ENCODE measurements at places on chromosomes 3 and 15. TPM values are rescaled to one million over a fixed set of nuclear protein-coding genes. Genes with fewer than 3 reads are reported as not detected.
A peak's percentile ranks its signal among the peaks of the same experiment; 100 is the strongest.

DNA sequence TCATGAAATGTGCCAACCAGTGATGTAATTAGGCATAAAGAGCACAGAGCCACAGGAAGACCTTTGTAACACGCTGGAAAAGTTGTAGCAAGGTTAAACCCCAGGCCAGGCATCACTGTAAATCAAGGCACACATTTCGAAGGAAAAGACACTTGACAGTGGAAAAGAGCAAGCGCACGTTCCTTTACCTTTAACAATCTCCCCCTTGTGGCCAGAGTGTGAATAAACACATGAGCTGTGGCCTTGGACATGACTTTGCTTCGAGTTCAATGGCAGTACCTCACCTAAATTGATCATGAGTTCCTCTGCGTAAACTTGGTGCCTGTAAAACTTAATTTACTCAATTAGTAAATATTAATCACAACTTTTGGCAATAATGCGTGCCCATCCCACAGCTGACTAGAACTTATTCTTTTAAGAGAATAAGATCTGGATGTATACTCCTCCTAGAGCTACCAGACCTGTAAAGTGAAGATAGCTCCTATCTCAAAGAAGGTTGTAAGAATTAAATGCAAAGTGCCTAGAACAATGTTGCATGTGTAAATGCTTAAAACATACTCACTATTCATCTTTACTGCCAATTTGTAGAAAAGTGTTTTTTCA lies 757.0 kb upstream of the NECTIN3 start:
- peak; percentile 61 for DNase-seq

The CACNA2D3 gene
- total RNA-seq = not detected

DNA sequence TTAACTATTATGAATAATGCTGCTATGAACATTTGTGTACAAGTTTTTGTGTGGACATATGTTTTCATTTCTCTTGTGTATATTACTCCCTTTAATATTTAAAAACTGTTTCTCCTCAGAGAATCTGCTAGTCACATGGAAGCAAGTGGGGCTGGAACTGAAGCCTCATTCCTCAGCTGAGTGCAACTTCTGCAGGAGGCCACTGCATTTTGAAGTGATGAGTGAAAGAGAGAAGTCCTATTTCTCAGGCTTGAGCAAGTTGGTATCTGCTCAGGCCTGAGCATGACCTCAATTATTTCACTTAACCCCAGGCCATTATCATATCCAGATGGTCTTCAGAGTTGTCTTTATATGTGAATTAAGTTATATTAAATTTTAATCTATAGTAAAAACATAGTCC lies 11.5 kb downstream of the TLR9 start:
- no peak for DNase-seq

The MANF gene
- 30.6 TPM for total RNA-seq

DNA sequence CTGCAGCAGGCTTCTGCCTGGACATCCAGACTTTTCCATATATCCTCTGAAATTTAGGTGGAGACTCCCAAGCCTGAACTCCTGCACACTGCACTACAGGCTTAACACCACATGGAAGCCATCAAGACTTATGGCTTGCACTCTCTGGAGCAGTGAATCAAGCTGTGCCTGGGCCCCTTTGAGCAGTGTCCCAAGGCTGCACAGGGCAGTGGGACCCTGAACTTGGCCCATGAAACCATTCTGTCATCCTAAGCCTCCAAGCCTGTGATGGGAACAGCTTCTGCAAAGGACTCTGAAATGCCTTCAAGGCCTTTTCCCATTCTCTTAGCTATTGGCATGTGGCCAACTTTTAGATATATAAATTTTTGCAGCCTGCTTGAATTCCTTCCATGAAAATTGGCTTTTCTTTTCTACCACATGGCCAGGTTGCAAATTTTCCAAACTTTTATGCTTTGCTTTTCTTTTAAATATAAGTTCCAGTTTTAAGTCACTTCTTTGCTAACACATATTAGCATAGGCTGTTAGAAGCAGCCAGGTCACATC lies 257.8 kb upstream of the DCBLD2 start:
- DNase-seq = no peak

- no peak for DNase-seq
Measured at GRCh38 chr15:33448151-33448550, 137.4 kb downstream of the RYR3 start.

The SEMA3B gene
- 53.5 TPM for total RNA-seq

DNA sequence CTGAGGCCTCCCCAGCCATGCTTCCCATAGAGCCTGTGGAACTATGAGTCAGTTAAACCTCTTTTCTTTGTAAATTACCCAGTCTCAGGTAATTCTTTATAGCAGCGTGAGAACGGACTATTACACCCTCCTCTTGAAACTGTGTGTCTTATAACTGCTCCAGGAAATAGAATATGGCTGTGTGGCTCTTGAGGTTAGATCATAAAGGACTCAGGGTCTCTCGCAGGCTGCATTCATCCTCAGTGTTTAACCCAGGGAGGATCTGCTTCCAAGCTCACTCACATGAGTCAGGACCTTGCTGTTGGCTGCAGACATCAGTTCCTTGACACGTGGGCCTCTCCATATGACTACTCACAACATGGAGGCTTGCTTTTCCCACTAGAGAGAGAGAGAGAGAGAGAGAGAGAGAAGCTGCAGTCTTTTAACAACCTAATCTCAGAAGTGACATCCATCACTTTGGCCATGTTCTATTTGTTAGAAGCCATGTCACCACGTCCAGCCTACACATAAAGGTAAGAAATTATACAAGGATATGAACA lies 114.3 kb upstream of the UBE2E1 start:
- no peak for DNase-seq

GRCh38 chr3:107235193-107235927 lies 141.9 kb upstream of the CCDC54 start:
- DNase-seq = no peak

DNA sequence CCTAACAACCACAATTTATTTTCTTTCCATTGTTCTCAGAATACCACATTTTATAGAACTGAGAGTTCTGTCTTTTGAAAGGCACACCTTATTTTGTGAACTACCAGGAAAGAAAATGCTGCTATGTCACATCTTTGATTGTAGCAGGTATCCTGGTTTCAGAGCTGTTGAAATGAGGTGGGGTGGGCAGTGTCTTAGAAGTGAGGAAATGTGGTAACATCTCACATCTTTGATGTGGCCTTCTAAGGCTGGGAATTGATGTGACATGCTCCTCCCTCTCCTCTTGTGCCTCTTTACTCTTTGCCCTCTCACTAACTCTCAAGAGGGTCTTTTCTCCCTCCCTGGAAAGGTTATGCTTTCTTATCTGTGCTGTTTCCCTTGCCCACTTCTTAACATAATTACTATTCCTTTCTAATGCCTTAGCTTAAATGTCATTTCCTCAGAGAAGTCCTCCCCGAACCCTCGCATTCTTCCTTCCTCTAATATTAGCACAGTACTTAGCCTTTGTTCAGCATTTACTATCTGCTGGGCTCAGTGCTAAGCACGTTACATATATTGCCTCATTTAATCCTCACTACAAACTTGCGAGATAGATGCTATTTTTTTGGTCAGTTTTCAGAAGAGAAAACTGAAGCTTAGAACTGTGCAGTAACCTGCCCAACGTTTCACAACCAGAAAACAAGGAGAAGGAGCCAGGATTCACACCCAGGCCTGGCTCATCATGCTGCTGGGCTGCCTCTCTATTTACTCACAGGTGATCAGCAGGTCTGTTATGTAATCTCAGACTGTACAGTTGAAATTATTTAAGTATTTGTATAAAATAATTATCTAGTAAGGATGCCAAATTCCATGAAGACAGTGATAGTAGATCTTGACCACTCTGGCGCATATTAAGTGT lies 24.0 kb upstream of the SPTSSB start:
- no peak for DNase-seq

DNA sequence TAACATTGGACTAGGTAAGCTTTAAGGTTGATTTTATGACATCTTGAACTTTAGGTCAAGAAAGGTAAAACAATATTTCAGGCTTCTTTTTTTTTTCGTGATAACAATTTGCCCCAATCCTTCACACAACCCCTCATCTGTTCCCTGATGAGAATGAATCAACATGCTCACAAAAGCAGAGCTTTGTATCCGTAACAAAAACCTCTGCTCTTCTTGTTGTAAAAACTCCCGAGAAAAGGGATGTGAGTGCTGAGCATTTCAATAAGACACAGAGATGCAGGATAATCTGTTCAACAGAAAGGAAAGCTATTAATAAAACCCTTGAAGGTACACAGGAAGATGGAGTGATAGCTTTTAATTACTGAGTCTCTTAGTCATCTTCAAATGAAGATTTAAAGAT lies 94.3 kb downstream of the RAD18 start:
- no peak for DNase-seq

GRCh38 chr3:101588616-101589015 lies 14.6 kb downstream of the PCNP start:
- no peak for DNase-seq

The LRRN1 gene
- 1.6 TPM for total RNA-seq

- DNase-seq = no peak
Measured at GRCh38 chr15:66878761-66879160, 176.7 kb downstream of the SMAD6 start.

DNA sequence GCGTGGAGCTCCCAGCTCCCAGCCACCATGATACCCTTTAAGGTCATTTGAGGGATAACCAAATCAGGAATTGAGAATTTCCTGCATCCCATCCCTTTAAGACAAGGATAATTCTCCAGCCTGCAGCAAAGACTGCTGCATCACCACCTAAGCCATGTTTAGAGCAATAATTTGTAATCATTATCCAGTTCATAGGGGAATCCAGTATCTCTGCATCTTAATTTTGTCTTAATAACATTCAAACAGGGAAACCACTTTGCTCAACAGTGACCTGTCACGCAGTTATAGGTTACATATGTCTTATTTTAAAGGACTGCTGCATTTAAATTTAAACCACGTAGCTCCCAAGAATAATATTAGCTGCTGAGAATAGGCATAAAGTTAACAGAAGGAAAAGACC lies 188.4 kb downstream of the SSR3 start:
- no peak for DNase-seq

- no peak for DNase-seq
Measured at GRCh38 chr3:26280517-26280916, 342.1 kb upstream of the LRRC3B start.

GRCh38 chr3:101065962-101066361 lies 72.7 kb upstream of the ABI3BP start:
- no peak for DNase-seq

DNA sequence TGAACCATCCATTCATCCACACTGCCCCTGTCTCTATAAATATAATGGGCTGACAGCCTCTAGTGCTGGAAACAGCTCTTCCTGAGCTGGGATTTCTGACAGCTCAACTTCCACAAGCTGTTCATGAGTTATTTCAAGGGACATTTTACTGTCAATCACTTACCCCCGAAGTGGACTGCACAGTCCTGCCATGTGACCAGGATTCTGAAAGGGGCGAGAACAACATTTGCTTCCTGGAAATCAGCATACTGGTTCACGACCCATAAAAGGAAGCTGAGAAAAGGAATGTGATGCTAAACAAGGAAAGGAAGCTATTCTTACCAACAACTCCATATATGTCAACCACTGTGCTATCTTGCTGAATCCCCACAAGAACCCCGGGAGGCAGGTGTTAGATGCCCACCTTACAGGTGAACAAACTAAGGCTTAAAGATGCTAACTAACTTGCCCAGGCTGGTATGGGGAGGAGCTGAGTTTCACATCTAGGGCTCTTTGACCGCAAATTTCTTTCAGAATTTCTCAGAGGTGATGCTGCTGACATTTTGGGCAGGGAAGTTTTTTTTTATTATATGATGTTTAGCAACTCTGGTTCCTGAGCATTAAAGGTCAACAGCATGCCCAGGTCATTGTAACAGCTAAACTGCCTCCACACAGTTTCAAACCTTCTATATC lies 16.5 kb upstream of the REC114 start:
- DNase-seq = no peak

DNA sequence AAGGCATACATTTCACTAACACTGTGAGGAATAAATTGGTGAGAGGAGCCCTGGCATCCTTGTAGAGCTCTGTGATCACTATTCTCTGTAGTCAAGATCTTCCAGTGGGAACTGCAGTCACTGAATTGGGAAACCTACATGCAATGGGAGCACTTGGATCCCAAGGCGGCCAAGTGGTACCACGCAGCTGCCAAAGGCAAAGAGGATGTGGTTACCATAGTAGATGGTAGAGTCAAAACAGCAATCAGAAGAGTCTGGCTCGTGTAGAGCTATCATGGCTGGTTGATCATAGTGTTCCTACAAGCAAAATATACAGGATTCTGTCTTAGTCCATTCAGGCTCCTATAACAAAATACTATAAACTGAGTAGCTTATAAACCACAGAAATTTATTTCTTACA lies 849.7 kb downstream of the ROBO2 start:
- no peak for DNase-seq

The DNAJA4 gene
- total RNA-seq = 3.0 TPM

GRCh38 chr3:107855710-107856109 lies 235.1 kb downstream of the CD47 start:
- DNase-seq = no peak

DNA sequence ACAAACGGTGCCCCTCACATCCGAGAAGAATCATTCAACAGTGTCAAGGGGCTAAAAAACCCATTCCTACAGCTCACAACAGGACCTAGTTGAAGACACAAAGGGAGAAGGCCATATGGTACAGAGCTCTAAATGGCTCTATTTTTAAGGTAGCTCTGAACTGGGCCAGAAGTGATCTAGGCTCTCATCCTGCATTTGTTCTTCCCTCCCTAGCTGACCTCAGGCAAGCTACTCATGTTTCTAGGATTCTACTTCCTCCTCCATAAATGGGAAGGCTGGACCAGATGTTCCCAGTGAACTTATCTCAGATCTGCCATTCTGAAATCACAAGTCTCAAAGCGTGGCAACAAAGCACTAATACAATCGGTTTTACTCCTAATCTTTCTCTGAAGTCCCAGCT lies 62.3 kb downstream of the CPNE4 start:
- DNase-seq = no peak

GRCh38 chr3:10450494-10451440 lies 54.6 kb downstream of the ATP2B2 start:
- no peak for DNase-seq

DNA sequence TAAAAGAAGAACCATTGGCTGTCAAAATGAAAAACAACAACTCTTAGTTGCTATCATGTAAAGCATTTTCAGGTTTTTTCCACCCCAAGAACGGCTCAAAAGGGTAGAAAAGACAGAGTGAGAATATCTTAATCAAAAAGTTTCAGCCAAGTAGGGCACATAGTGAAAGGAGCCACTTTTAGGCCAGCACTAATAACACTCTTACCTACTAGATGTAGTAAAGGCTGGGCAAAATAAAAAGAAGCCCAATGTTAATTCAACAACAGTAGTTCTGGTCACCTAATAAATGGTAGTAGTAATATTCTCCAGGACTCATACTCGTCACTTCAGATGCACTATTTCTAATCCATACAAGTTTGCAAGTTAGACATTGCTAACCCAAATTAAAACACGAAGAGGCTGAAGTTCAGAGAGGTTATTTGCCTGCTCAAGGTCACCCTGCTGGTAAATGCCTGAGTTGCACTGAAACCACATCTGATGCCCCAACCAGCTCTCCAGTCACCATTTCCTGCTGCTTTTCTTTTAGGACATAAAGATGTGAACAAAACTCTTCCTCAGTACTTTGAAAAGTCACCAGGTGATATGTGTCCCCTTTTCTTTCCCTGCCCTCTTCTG lies 7.5 kb downstream of the GOLIM4 start:
- no peak for DNase-seq

The CD200R1 gene
- total RNA-seq = 0.93 TPM

- no peak for DNase-seq
Measured at GRCh38 chr3:131898346-131898745, 136.5 kb downstream of the CPNE4 start.

- DNase-seq = no peak
Measured at GRCh38 chr3:183210862-183211341, 42.2 kb upstream of the B3GNT5 start.
